ENCODE measurements at places on chromosomes 12 and 14.

GRCh38 chr14:80315681-80316080 is 104.4 kb upstream of the DIO2 start:
- DNase-seq: no peak

GRCh38 chr12:111443586-111443985 is 37.9 kb downstream of the SH2B3 start:
- DNase-seq: no peak

DNA sequence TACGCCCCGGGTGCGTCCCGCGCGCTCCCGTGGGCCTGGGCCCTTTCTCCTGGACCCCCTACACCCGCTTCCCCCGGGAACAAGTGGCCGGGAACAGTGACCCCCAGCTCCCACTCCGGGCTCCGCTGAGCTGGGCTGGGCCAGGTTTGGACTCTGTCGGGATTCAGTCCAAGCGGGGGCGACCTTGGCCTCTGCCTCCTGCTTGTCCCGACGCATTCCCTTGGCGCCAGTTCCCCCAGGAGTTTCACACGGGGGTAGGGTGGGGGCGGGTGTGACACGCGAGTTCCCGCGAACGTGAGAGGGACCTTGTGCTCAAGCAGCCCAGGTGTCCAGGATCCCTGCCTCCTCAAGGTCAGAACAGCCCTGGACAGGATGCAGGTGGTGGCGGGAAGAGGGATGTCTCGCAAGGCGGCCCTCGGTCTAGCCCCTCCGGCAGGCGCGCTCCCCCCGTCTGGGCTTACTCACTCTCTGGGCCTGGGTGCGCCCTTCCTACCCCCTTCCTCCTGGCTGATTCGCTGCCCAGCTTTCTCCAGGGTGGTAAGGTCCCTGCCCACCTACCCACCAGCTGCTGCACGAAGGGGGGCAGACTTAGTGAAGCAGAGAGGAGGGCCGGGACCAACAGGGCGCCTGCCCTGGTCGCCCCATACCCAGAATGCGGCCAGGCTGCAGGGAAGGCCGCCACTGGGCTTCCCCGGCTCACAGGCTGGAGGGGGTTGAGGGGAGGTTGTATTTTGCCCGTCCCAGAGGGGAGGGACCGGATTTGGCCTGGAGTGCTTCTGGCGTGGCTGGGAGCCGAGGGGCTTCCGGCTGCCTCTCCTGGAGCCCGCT is 862 bp downstream of the CRIP2 start:
- DNase-seq: no peak

DNA sequence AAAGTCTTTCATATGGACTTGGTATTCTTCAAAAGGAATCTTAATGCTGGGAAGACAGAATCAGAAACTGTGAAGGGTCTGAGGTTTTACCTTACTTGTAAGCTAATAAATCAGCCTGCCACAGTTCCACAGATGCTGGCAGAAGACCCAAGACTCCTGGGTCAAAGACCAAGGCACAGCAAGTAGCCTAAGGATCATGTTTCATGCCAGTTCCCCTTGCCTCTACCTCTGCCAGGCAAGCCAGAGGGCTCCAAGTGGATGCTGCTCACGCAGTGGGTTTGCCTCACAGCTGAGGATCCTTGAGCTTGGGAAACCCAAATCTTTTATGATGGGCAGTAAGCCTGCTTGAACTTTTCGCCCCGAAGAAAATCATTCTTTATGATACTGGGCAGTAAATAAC is 15.2 kb upstream of the RXYLT1 start:
- DNase-seq: no peak

GRCh38 chr12:10385166-10385613 is 4.7 kb downstream of the KLRK1 start:
- no peak for DNase-seq

DNA sequence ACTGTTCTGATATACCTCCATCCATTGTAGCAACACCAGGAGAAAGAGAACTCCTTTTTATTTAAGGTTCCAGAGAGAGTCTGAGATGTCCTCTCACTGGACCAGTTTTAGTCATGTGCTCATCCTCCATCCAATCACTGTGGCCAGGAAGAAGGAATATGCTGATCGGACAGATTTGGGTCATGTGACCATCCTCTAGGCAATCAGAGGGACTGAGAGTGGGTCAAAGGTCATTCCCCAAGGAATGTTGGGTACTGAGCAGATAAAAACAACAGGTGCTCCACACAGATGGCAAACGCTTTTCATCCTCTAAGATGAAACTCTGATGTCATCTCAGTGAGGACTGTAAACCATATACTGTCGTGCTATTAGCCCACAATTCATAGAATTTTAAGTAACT is 28.8 kb upstream of the RPH3A start:
- no peak for DNase-seq

DNA sequence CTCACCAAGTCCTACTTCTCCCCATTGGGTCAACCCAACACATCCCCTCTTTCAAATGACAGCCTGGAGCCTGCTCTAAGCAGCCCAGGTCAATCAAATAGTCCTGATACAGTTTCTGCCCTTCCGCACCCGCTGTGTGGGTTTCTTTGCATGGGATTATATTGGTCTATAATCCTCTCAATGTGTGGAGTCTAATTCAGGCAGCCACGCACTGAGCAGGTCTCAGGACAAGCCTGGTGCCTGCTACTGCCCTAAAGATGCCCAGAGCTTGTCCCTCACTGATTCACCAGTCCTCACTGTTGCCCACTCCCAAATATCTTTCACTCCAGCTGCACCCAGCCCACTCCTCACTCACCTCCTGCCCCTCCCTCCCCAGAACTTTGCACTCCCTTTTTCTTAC is 16.4 kb downstream of the ACTN1 start:
- DNase-seq: no peak

GRCh38 chr12:62129291-62129690 is 130.9 kb upstream of the USP15 start:
- no peak for DNase-seq

DNA sequence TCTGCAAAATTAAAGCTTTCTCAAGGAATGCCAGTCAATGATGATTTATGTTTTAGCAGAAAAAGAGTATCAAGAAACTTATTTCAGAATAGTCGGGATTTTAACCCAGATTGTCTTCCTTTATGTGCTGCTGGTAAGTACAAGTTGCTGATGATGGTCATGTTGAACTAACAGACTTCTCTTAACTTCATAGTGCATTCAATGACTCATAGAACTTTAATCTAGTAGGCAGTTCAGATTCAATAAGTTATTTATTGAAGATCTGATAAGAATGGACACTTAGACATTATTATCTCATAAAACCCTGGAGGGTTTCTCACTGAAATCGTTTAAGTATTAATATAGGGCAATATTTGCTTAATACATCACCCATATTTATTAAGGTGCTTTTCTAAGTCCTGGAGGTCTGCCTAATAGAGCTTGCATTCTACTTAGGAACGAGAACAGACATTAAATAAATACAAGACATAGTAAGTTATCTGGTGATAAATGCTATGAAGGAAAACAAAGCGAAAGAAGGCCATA is 33.8 kb downstream of the TOGARAM1 start:
- no peak for DNase-seq

GRCh38 chr12:24898606-24899005 is 50.3 kb downstream of the BCAT1 start:
- no peak for DNase-seq

DNA sequence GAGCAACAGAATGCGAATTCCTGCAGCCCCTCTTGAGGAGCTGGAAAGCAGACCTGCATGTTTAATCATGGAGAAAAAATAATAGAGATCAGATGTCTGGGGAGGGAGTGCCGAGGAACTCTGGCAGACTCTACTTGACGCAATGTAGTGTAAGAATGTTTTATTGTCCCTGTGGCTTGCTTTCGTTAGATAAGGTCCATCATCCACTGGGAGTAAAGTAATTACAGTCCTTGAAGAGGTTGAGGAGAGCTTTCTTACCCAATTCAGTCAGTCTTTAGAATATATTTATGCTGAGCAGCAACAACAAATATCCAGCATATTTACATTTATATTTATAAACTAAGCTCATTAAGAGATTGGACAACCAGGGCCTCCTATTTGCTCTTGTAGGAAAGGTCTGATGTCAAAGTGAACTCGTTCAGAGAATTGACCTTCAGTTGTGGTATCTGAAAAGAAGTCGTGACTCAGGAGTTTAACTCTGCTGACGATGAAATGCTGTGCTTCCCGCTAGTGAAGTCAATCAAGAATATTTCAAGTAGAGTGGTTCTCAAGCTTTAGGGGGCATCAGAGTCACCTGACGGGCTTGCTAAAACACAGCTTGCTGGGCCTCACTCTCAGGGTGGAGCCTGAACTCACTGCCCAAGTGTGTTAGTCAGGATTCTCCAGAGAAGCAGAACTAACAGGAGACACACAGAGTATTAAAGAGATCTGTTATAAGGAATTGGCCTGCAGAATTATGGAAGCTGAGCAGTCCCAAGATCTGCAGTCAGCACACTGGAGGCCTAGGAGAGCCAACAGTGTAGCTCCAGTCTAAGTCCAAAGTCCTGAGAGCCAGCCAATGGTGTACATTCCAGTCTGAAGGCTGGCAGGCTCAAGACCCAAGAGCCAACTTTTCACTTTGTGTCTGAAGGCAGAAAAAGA is 139.3 kb upstream of the LMNTD1 start:
- DNase-seq: no peak

DNA sequence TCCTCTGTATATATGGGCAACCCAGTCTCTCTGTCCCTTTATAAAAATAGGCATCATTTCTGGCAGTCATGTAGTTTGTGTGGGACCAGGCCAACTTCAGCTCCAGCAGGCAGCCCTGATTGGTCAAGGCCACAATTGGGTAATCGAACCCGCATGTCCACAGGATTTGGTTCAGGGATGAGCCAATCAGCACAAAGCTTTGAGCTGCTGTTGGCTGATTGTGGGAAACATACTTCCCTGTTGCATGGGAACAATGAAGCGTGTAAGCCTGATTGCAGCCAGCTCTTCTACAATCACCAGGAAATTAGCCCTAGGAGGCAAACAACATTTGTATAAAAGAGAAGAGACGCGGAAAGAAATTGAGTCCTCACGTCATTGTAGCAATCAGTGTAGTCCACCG is 328.6 kb downstream of the PCNX1 start:
- DNase-seq: no peak

- DNase-seq: no peak
Observed at GRCh38 chr12:124478985-124479645, 88.3 kb downstream of the NCOR2 start.

GRCh38 chr12:53071591-53072551 is 7.3 kb downstream of the SPRYD3 start:
- DNase-seq: no peak

DNA sequence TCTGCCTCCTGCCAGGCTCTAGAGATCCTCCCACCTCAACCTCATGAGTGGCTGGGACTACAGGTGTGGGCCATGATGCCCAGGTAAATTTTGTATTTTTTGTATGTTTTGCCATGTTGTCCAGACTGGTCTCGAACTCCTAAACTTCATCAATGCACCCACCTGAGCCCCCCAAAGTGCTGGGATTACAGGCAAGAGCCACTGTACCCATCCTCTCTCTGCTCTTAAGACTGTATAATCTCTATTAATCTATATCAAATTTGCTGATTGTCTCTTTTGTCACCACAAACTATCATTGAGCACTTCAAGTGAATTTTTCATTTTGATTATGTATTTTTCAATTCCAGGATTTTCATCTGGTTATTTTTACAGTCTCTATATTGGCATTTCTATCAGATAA is 440.3 kb downstream of the NOVA1 start:
- DNase-seq: no peak

DNA sequence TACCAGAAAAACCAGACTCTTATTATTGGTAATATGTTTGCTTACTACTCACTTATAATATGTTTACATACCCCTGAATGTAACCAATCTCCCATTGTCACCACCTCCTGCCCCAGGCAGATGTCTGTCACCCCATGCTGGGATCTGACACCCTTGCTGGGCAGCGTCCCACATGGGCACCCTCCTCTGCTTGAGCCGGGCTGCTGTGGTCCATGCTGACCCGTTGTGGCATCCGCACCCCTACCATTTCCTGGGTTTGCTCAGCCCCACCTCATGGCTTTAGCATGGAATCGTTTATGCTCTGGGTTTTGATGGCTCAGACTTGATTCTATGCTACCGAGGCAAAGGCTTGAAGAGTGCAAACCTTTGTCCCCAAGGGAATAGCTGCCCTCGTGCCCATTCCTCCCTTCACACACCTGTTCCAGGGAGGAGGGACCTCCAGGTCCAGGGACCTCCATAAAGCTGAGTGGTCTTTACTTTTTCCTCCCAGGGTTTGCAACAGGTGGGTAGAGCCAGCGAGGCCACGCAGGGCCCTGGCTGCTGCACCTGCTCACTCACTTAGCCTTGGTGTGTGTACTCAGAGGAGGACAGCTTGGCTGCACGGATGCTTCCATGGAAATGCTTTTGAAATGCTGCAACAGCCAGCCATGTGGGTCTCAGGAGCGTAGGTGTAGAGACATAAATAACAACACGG is 68.7 kb downstream of the PRMT8 start:
- DNase-seq: no peak

DNA sequence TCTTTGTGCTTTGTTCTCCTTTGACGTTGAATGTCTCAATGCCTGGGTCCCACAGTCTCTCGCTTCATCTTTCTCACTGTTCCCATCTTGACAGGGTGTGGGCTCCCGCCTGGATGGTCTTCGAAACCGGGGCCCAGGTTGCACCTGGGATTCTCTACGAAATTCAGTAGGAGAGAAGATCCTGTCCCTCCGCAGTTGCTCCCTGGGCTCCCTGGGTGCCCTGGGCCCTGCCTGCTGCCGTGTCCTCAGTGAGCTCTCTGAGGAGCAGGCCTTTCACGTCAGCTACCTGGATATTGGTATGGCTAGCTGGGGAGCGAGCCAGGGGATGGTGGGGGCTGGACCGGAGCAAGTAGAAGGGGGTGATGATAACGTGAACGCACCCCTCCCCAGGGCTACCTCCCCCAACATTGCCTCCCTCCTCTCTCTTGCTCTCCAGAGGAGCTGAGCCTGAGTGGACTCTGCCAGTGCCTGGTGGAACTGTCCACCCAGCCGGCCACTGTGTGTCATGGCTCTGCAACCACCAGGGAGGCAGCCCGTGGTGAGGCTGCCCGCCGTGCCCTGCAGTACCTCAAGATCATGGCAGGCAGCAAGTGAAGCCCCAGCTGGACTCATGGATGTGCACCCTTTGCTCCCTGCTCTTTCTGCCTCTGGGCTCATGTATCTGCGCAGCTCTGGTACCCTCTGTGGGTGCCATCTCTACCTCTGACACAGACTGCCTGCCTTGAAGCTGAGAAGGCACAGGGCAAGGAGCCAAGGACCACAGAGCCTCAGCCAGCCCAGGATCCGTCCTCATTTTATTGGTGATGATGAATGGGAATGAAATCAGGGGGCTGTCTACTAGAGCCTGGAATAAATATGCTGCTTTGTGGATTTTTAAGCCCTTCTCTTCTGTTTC is 1.5 kb downstream of the NPFF start:
- DNase-seq: no peak

Data from HuH-7.5 (cell line).